Thymus (tissue), 14 donors: ENCODE measurements at places on chromosomes 5 and 9. TPM values are rescaled to one million over a fixed set of nuclear protein-coding genes. Genes with fewer than 3 reads are reported as not detected.
A peak's percentile ranks its signal among the peaks of the same experiment; 100 is the strongest.

DNA sequence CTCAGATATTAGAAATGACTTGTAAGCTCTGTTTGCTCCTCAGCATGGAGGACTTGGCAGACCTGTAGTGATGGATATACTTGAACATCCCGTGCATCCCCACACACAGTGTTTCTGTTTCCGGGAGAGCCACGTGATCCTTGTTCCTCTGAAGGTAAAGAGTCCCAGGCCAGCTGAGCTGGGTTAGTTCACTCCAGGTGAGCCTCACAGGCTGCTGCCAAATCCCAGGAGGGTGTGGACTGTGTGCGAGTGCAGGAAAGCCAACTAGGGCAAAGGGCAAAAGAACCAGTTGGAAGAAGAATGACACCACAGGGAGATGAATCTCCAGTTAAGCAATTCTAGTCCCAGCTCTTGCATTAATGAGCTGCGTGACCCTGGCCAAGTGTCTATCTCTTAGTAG lies 10.4 kb upstream of the TOMM5 start:
- no peak overlapping the region for H3K27ac ChIP-seq
- no peaks in the 10 kb centered on the region for H3K36me3 ChIP-seq
- H3K4me3 ChIP-seq = no peak overlapping the region
- DNase-seq = no peak

GRCh38 chr9:123373946-123374345 lies 17.9 kb downstream of the CRB2 start:
- no peak overlapping the region for H3K27ac ChIP-seq
- H3K4me3 ChIP-seq = no peak overlapping the region
- H3K36me3 ChIP-seq = no peaks in the 10 kb centered on the region
- H3K27me3 ChIP-seq = peaks cover 37% of the 10 kb centered on the region
- DNase-seq = no peak

- H3K4me3 ChIP-seq = no peak overlapping the region
- peaks cover 15% of the 10 kb centered on the region for H3K4me1 ChIP-seq
- H3K27me3 ChIP-seq = no peaks in the 10 kb centered on the region
- H3K27ac ChIP-seq = no peak overlapping the region
Measured at GRCh38 chr5:171840711-171841522, 55.3 kb downstream of the SMIM23 start.

DNA sequence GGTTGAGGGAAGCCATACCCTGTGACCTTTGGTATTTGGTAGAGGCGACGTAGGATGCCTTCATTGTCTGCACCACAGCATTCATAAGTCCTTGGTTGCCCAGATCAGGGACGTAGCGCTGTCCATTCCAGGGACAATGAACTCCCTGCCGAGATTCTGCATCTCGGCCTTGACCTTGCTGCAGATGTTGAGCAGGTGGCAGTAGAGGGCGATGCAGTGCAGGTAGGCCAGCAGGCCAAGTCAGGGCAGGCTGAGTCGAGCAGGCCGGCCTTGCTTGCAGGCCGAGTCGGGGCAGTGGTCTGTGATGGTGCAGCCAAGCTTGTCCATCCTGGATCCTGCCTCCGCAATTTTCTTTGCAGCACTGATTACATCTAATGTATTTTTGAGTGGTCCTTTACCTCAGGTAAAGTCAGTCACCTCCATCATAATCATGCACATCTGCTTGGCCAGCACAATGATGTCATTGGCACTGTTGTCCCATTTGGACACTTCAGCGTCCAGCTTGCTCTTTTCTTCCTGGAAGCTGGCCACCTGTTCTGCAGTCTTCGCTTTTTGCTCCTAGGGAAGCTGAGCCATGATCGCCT lies 93.4 kb upstream of the CCDC112 start:
- no peak overlapping the region for H3K27ac ChIP-seq
- no peak overlapping the region for H3K4me3 ChIP-seq
- H3K36me3 ChIP-seq = no peaks in the 10 kb centered on the region
- H3K4me1 ChIP-seq = no peaks in the 10 kb centered on the region
- DNase-seq = no peak

GRCh38 chr9:129310666-129311350 lies 132.7 kb upstream of the IER5L start:
- peaks cover 2% of the 10 kb centered on the region for H3K27me3 ChIP-seq
- H3K4me3 ChIP-seq = no peak overlapping the region

DNA sequence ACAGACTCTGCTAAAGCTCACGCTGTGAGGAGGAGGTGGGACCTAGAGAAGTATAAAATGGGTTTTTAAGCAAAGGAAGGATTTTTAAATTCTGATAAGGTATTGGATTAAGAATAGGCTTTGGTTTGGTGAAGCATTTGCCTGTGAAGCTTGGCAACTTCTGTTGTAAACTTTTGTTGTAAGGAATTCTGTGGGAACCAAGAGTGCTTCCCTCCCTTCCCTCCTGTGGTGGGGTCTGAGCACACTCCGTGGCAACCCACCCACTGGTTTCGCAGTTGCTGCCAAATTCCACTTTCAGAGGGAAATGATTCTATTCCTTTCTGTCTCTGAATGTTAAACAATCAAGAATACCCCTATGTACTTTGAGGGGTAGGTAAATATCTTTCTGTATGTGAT lies 28.6 kb upstream of the GTF2H2C start:
- H3K36me3 ChIP-seq = no peaks in the 10 kb centered on the region
- no peak overlapping the region for H3K4me3 ChIP-seq
- H3K27me3 ChIP-seq = no peaks in the 10 kb centered on the region
- no peak for DNase-seq
- H3K27ac ChIP-seq = no peak overlapping the region
- H3K4me1 ChIP-seq = no peaks in the 10 kb centered on the region

DNA sequence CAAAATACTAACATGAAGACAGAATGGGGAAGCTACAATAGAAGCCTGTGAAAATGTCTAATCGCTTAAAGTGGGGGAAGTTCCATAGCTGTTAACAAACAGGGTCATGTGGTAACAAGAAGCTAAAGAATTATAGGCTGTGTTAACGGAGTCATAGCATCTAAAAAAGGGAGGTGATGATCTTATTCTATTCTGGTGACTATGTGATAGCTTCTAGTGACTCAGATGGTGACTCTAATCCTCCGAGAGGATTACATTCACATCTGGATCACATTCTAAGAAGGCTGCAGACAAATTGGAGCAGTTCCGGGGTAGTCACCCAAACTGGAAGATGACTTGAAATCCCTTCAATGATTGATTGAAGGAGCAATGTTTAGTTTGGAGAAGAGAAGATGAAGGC lies 142.1 kb downstream of the LIFR start:
- H3K4me1 ChIP-seq = no peaks in the 10 kb centered on the region
- H3K4me3 ChIP-seq = no peak overlapping the region
- no peaks in the 10 kb centered on the region for H3K36me3 ChIP-seq
- H3K27ac ChIP-seq = no peak overlapping the region
- no peaks in the 10 kb centered on the region for H3K27me3 ChIP-seq
- no peak for DNase-seq

DNA sequence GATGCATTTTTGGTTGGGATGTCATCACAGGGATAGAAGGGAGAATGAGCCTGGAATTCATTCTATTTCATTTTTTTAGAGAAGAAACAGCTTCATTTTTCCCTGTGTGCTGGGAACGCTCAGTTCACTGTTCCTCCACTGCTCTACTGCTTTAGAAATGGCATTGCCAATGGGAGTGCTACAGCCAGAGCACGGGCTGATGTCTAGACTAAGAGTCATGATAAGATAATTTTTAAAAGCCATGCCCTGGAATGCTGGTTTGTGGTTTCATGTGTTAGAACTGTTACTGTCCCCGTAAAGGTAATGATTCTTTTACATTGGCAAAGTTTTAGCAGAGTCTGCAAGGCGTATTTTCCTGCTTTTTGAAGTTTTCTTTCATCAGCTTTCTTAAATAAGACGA lies 119.6 kb downstream of the SEMA6A start:
- no peak overlapping the region for H3K27ac ChIP-seq
- no peaks in the 10 kb centered on the region for H3K27me3 ChIP-seq
- H3K36me3 ChIP-seq = no peaks in the 10 kb centered on the region
- peaks cover 10% of the 10 kb centered on the region for H3K4me1 ChIP-seq
- DNase-seq = no peak

DNA sequence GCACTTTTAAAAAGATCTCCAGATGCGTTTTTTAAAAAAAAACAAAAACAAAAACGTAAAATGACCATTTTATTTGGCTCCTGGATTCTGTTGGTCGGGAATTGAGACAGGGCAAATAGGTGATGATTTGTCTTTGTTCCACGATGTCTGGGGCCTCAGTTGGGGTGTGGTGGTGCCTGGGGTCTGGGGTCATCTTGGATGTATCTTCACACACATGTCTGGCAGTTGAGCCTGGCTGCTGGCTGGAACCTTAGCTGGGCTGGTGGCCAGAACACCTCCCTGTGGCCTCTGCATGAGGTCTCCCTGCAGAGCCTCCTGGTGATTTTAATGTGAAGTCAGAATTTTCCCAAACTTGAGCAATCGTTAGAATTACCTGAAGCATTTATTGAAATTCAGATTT lies 42.5 kb upstream of the BASP1 start:
- no peaks in the 10 kb centered on the region for H3K4me1 ChIP-seq
- H3K27me3 ChIP-seq = no peaks in the 10 kb centered on the region
- H3K4me3 ChIP-seq = no peak overlapping the region
- DNase-seq = no peak
- no peaks in the 10 kb centered on the region for H3K36me3 ChIP-seq

DNA sequence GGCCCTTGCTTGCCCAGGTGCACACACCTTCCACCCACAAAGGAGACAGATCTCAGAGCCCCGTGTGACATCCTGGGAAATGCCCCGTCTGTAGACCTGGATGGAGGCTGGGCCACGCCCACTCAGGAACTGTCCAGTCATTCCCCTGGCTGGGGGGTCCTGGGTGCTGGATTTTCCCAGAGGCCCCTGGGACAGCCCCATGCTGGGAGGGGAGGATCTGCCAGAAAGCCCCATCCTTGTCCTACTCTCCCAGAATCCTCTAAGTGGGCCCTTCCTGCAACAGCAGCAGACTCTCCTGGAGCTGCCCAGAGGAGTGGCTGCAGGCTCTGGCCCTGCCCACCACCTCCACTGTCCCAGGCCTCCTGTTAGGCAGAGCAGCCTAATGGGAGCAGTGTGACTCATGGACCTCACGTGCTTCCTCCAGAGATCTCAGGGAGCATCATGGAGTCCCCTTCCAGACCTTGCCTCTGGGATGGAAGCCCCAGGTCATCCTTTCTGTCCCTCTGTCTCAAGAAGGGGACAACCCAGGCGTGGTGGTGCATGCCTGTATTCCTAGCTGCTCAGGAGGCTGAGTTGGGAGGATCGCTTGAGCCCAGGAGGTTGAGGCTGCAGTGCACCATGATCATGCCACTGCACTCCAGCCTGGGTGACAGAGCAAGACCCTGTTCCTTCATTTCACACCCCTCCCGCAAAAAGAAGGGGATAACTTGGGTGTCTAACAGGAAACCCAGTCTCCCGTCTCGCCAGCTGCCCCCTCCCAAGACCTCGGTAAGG lies 51.7 kb downstream of the JADE2 start:
- peaks cover 61% of the 10 kb centered on the region for H3K36me3 ChIP-seq
- H3K27me3 ChIP-seq = no peaks in the 10 kb centered on the region
- no peak for DNase-seq
- H3K27ac ChIP-seq = no peak overlapping the region
- H3K4me3 ChIP-seq = no peak overlapping the region

- H3K4me3 ChIP-seq = no peak overlapping the region
- peaks cover 7% of the 10 kb centered on the region for H3K36me3 ChIP-seq
- no peak for DNase-seq
- H3K27me3 ChIP-seq = no peaks in the 10 kb centered on the region
- H3K27ac ChIP-seq = no peak overlapping the region
Measured at GRCh38 chr5:37088009-37088408, 161.2 kb downstream of the CPLANE1 start.

DNA sequence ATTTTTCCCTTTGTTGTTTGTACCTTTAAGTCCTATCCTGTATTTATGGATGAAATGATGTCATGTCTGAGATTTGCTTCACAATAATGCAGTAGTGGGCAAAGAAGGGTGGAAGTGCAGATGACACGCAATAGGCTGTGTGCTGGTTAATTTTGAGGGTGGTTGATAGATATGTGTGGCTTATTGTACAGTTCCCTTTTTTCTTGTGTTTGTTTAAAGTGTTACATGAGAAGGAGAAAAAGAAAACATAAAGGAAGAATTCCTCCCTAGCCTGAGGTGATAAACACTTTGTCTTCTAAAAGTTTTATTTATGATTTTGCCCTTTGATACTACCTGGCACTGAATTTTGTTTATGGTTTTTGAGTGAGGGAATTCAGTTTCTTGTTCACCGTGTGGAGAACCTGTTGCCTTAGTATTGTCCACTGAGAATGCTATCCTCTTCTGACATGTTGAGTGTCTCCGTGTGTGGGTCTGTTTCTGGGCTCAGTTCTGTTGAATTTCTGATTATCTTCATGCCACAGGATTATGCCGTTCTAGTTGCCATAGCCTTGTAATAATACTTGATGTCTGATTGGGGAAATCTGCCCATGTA lies 52.3 kb upstream of the FAM120AOS start:
- H3K27me3 ChIP-seq = no peaks in the 10 kb centered on the region
- H3K36me3 ChIP-seq = peaks cover 31% of the 10 kb centered on the region
- no peak overlapping the region for H3K27ac ChIP-seq
- H3K4me3 ChIP-seq = no peak overlapping the region
- peaks cover 6% of the 10 kb centered on the region for H3K4me1 ChIP-seq

- peaks cover 25% of the 10 kb centered on the region for H3K4me1 ChIP-seq
- DNase-seq = peak; percentile 69
- H3K27ac ChIP-seq = peak overlapping the region; percentile 96
- no peaks in the 10 kb centered on the region for H3K36me3 ChIP-seq
- H3K4me3 ChIP-seq = peak overlapping the region; percentile 84
Measured at GRCh38 chr5:100900142-100900795, 2.8 kb downstream of the ST8SIA4 start.

GRCh38 chr9:111483439-111483857 lies 735 bp downstream of the ECPAS start:
- peaks cover 3% of the 10 kb centered on the region for H3K4me1 ChIP-seq
- DNase-seq = peak; percentile 35
- no peak overlapping the region for H3K4me3 ChIP-seq
- H3K27me3 ChIP-seq = no peaks in the 10 kb centered on the region
- H3K36me3 ChIP-seq = no peaks in the 10 kb centered on the region
- H3K27ac ChIP-seq = peak overlapping the region; percentile 94

Gene GARIN3
- total RNA-seq = not detected

Gene SARDH
- 13.1 TPM for total RNA-seq

Gene SOHLH1
- total RNA-seq = not detected

Gene RNF145
- total RNA-seq = 39.2 TPM

Gene SLC6A18
- total RNA-seq = not detected

Gene HTR4
- not detected for total RNA-seq
